Large intestine (tissue), 12 donors: ENCODE measurements at places on chromosomes 3 and 15.
A peak's percentile ranks its signal among the peaks of the same experiment; 100 is the strongest.

DNA sequence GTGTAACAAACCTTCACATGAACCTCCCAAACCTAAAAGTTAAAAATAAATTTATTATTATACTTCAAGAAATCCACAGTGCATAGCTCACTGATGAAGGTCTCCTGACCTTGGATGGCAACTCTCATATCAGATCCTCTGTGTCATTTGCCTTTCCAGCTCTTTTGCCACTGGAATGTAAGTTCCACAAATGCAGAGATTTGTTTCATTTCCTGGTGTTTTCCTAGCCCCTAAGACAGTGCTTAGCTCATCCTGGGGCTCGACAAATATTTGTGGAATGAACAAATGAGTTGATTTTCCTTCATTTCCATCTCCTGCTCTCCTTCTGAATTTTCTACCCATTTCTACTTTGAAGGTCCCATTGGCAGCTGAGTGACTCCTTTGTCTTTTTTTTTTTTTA lies 56.0 kb downstream of the FRMD4B start:
- no peak for DNase-seq

GRCh38 chr15:70528270-70528706 lies 235.1 kb downstream of the UACA start:
- DNase-seq: peak; percentile 54

- DNase-seq: no peak
Observed at GRCh38 chr15:55530861-55531313, 22.9 kb upstream of the DNAAF4 start.

- DNase-seq: no peak
Observed at GRCh38 chr3:184334470-184335158, 2.8 kb upstream of the FAM131A start.

DNA sequence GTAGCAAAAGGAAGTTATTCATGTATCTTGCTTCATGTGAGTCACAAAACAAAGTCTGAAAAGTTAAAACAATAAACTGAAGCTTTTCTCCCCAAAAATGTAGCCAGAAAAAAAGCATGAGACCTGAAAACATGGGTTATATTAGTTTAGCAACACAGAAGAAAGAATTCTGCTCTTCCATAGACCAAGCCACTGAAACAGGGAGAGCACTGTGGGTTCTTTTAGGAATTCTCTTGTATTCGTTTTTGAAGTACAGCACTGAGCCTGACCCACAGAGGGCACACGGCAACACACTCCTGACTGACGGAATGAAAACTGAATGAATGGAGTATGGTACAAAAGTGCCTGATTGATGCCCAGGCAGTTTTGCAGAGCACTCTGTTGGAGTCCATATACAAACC lies 66.6 kb downstream of the TM4SF4 start:
- no peak for DNase-seq

- no peak for DNase-seq
Observed at GRCh38 chr3:20264900-20265567, 79.0 kb upstream of the SGO1 start.

GRCh38 chr3:38805765-38806386 lies 10.1 kb downstream of the SCN10A start:
- DNase-seq: peak; percentile 59

- DNase-seq: no peak
Observed at GRCh38 chr3:25902586-25902985, 112.7 kb downstream of the OXSM start.

GRCh38 chr15:66216806-66217205 lies 36.7 kb downstream of the MEGF11 start:
- DNase-seq: no peak

DNA sequence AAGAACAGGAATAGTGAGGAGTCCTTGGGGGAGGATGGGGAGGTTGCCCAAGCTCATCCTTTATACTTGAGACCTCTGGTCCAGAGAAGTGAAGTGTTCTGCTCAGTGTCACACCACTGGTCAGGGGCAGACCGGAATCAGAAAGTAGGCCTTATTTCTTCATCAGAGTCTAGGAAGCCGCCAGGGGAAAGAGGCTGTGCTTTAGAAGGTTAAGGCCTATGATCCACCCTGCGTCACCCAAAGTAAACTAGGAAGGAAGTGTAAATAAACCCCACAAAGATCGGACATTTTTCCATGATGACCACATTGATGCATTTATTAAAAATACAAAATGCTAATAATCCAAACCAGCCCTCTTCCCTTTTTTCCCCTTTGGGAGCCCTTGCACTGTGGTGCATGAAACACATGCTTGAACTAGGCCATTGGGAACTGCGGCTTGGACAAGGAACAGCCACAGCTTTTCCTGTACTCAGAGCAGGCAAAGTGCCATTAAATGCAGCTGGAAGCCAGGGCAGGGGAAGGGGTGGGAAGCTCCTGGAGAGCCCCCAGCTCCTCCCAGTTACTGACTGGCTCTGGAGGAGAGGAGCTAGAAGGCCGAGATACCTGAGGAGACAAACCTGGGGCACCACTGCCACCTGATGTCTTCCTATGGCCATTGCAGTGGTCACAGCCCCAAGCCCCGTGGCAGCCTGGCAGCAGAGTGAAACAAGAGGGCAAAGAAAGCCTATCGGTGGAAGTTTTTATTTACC lies 37.0 kb downstream of the CDC25A start:
- DNase-seq: peak; percentile 56

DNA sequence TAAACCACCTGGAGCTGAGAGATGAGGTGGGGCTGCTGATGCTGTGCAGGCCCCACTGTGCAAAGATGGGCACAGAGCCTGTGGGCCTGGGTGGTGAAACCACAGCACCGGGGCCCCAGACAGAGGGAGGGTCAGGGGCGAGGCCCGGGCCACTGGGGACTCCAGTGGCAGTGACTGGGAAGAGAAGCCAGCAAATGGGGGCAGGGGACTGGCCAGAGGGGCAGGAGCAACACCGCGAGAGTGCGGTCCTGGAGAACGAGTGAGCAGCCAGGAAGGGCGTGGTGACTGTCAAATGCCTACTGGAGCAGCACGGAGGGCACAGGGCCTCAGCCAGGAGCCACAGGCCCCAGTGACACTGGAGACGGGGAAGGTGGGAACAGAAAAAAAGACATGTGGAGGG lies 39.8 kb downstream of the HCN4 start:
- no peak for DNase-seq

- DNase-seq: peak; percentile 65
Observed at GRCh38 chr3:71128961-71129360, 454.6 kb downstream of the FOXP1 start.
